ENCODE measurements at places on chromosomes 5 and 9.

DNA sequence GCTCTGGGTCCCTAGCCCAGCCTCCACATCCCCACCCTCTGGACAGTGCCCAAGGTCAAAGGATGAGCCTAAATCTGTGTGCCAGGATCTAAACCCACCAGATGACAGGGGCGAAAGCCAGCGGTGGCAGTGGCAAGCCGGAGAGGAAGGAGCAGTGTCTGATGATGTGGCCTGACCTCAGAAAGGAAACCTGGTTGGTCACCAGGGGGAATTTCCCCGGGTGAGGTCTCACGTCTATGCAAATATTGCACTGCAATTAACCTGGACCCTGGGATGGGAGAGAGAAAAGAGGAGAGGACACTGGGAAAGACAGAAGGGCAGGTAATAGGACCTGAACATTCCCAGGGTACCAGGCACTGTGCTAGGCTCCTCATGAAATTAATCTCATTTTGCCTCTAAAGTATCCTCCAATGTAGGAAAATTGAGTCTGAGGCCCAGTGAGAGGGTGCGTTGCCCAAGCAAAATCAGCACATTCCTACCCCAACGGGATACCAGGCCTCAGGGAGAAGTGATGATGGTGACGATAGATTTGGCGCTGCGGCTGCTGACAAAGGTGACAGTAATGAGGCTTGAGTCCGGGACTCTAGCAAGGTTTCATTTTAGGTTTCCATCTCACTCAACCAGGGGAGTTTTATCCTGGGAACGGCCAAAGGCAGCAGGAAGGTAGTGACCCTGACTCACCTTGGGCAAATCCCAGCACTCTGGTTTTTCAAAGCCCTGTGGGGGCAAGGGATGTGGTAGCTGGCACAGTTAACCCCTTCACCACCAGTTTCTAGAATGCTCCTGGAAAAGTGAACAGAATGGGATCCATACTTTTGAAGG lies 13.4 kb upstream of the TNIP1 start:
- DNase-seq, result peak; percentile 6

DNA sequence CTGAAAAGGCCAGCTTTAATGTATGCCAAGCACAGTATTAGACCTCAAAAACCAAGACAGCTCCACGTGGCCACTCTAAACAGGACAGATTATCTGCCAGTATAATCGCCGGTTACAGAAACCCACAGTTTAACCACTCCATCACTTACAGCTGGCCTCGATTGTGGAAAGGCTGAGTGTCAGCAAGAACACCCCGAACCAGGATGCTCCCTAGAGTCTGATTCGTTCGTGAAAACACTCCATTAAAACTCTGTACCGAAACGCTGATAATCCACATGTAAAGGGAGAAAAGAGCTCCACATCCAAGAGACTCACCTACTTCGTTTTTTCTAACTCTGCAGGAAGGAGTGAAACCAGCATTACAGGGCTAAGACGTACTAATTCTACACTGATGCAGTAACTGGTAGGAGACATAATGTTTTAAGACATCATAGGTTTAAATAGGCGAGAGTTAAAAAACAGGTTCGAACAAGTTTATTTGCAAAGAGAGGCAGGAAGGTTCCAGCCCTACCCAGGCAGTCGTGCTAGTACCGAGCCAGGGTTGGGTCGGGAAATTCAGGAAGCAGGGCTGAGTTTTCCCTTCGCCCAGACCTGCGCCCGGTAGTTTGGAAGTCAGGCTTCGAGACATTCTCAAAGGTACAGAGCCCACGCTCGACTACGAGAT lies 949 bp downstream of the SERINC5 start:
- no peak for DNase-seq

DNA sequence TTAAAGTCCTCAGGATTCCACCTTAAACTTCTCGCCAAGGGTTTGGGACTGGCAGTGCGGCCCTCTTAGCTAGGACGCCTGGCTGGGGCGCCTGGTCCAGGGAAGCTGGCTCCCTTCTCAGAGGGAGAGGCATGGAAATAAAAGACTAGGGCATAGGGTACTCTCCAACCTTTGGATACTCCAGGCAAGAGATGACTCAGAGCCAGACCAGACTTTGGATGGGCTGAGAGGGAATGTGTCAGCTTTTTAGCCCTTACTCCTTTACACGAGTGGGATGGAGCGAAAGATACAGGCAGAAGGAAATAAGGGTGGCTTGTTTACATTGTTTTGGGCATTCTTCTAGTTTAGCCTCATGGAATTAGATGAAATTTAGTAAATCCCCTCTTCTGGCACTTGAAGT lies 48.2 kb downstream of the IL31RA start:
- no peak for DNase-seq

GRCh38 chr9:132169672-132170392 lies 8.0 kb downstream of the NTNG2 start:
- DNase-seq, result peak; percentile 23

- DNase-seq, result no peak
Measured at GRCh38 chr9:135582966-135583687, 21.6 kb downstream of the PAEP start.

- DNase-seq, result no peak
Measured at GRCh38 chr5:40575411-40575810, 104.3 kb upstream of the PTGER4 start.

GRCh38 chr5:16536246-16536645 lies 70.6 kb upstream of the ZNF622 start:
- DNase-seq, result no peak

- DNase-seq, result no peak
Measured at GRCh38 chr5:135971701-135972100, 16.9 kb upstream of the LECT2 start.

DNA sequence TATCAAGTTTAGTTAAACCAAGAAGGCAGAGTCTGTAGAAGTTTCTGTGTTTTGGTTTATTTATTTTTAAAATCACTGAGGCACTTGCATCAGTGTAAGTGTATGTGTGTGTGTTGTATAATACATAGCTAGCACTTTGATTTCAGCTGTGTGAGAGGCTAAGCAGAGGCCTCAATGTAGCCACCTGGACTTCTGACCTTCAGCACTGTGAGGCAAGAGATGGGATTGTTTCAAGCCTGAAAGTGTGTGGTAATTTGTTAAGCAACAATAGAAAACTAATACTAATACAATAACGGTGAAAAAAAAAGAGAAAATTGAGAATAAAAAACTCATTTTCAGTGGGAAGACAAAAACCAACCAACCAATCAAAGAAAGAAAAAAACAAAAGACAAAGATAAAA lies 327.3 kb downstream of the CDH18 start:
- DNase-seq, result no peak

GRCh38 chr5:176781054-176781375 lies 29.3 kb upstream of the UNC5A start:
- no peak for DNase-seq

GRCh38 chr5:2511706-2512105 lies 239.8 kb downstream of the IRX2 start:
- no peak for DNase-seq

DNA sequence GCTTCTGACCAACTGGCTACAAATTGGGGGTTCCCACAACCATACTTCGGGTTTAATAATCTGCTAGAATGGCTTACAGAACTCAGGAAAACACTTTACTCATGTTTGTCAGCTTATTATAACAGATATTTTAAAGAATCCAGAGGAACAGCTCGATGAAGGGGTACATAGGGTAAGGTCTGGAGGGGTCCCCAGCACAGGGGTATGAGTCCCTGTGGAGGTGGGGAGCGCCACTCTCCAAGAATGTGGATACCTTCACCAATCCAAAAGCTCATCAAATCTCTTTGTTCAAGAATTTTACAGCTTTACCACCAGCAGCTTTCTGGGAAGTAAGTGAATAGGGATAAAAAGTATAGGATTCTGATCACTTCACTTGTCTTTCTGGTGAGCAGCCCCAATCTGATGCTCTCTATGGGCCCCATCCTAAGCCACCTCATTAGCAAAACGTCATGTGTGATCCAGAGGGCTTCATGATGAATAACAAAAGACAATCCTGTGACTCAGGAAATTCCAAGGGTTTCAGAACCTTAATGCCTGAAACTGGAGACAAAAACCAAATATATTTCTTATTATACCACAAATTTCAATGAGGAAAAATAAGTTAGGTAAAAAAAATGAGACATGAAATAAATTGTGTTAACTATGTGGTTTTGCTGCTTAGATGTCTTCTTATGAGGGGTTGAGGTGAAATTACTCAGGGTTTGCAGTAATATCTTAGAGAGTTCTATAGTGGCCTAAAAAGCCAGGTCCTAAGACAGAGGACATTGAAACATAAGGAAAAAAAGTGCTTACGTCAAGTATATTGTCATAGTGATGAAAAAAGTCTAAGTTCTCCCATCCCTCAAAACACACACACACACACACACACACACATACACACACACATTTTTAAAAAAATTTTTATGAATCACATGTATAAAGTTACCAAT lies 290.5 kb downstream of the ANXA1 start:
- DNase-seq, result no peak

DNA sequence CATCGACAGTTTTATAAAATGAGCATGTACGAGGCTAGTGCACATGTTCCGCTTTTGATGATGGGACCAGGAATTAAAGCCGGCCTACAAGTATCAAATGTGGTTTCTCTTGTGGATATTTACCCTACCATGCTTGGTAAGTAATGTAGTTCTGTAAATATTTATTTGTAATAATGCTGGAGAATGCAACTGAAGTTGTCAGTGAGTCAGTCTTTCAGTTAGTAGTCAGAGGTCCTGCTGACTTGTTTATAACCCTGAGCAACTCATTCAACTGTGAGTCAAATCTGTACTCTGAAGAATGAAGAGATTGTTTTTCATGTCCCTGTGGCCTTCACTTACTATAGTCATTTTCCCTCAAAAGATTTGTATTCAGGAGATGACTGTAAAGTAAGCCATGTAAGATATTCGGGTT lies 28.4 kb upstream of the GPR150 start:
- no peak for DNase-seq

DNA sequence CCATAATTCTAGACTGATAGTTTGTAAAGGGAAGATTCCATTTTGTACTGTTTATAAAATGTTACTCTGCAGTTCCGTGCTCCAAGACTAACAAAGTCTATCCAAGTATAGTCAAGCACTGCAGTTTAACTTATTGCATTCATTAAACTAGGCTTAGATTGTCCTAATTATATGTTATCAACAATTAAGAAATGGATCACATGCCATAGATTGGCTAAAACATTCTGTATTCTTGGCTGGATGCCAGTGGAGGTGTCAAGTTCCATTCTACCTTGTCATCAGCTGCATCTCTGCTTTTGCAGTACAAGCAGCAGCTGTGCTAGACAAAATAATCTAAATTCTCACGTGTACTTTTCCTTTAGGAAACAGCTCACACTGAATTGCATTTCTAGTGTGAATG lies 69.4 kb upstream of the MEF2C start:
- no peak for DNase-seq

DNA sequence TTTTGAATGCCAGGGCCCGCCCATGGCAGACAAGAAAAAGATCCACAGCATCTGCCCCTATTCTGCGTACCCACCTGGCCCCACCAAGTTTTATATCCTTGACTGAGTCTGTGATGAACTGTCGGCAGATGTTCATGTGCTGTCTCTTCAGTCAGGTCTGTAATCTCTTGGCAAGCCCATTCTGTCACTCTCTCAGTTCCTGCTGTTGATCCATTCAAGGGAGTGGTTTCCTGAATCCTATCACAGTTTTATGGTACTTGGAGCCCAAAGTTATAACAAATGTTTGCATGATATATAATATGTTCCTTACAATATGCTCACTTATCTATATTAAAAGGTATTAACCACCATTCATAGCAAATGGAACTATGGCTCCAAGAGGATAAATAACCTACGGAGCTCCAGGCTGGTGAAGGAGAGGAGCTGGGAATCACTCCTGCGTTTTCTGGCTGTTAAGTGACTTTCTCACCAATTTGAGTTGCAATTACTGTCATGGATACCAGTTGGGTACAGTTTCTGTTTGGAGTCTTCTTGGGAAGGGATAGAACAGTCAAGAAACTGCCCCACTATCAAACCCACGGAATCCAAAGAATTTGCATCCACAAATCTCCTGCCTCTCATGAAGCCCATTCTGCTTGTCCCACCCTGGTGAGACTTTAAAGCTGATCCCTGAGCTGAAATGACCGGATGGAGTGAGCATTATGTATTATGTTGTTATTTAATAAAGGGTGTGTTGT lies 103.4 kb upstream of the SPRY4 start:
- no peak for DNase-seq

DNA sequence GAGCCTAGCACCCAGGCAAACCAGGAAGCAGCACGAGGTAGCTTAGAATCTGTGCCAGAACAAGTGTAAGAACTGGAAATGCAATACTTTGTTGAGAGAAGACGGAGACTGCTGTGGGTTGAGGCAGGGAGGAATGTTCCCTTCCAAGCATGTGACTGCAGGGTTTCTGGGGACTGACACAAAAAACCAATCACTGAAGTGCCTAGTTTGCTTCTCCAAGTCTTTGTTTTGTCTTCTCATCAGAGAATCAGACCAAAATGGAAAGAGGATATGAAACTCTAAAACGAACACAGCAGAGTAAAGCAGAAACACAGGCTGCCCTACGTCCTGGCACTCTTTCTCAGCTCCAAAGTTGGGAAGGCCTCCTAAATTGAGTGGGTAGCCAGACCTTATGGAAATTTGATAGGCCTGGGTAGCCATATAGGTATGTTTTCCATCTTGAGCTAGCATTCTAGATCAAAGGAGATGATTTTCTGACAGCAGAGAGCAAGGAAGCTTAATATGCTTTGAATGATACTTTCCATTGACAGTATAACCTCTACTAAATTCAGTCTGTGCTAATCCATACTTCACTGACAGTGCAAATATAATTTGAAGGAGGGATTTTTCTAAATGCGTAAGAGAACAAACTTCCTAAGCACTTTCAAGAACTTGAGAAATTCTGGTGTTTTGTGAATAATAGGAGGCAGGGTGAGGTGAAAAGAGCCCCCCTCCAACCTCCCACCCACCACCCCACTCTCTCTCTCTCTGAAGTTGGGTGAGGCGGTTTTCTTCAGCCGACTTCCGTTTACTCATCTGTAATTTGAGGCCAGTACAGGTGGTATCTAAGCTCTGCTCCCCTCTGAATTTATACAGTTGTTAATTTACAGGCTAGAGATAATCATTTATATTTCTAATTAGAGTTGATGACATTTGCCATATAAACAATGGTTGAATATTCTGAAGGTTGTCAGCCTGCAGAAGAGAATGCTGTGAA lies 5.5 kb downstream of the ADRB2 start:
- no peak for DNase-seq

DNA sequence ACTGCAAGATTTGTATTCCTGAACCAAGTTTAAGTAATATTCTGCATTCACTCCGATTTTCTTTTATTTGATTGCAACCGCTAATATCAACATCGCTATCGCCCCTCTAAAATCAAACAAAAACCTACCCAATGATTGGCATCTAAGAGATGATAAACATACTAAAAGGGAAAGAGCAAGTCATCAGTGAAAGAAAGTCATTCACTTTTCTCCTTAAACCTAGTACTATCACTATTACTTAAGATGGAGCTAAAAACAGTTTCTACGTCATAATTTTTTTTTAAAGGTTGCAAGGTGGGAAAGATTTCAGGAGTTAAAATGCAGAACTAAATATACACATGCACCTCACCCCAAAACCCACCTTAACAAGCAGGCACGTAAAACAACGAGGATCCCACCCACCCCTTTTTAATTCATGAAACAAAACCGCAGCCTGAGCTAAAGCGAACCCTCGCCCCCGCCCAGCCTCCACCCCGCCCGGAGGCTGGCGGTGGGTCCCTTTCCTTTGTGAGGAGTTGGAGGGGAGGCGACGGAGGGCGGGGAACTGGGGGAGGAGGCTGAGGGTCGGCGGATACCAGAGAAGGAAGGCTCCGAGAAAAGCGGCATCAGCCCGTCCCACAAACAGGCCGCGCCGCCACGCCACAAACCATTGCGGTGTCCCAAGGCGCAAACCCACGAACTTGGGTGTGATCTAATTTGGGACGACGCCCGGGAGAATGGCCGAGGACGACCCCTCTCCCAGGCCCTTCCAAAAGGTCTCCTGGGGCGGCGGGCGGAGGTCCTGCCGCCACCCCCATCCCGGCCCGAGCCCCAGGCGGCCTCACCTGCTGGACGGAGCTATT lies 861 bp downstream of the UBQLN1 start:
- DNase-seq, result peak; percentile 54
